Panc1 (cell line): ENCODE measurements at places on chromosomes 6 and 20.

DNA sequence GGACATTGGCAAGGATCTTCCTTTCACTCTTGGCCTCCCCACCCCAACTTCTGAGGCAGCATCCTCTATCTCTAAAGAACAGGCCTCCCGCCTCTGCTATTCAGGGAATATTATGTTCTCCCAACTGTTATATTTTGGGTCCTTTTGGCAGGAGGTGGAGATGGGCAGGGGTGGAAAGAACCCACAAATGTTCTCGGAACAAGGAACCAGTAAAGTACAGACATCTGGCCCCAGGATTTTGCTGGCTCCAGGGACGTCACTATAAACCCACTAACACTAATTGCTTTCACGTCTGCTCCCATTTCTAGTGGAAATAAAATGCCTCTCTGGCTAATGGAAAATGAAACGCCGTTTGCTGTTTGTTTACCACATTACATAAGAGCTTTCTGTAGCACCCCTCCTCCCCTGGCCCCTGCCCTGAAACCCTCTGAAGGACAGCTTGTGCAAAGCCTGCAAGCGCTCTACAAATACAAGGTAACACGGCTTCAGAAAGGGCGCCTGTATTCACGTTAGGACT, 77.7 kb upstream of the TBC1D7 start:
- DNase-seq, result no peak

DNA sequence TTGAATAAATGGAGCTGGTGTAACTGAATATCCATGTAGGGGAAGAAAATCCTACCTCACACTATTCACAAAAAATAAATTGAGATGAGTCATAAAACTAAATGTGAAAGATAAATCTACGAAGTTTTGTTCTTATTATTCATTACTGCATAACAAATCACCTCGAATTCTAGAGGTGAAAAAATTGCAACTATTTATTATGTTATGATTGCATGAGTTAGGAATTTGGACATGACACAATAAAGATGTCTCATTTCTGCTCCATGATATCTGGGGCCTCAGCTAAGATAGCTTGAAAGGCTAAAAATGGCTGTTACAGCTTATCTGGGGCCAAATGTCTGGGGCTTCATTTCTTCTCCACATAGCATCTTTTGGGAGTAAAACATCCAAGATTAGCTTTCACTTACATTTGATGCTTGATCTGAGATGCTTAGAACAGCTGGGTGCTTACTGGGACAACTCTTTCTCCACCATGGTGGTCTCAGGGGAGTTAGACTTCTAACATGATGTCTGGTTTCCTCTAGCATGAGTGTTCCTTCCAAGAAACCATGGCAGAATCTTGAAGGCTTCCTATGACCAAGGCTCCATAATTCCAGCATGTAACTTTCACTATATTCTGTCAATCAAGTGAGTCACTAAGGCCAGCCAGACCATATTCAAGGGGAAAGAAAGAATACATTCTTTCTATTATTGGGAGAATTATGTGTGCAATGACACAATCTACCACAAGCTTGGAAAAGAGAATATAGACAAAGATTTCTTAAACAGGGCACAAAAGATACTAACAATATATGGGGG, 30.1 kb downstream of the OR2B6 start:
- no peak for DNase-seq

- DNase-seq, result no peak
Observed at GRCh38 chr20:49411221-49411925, 71.1 kb downstream of the KCNB1 start.

DNA sequence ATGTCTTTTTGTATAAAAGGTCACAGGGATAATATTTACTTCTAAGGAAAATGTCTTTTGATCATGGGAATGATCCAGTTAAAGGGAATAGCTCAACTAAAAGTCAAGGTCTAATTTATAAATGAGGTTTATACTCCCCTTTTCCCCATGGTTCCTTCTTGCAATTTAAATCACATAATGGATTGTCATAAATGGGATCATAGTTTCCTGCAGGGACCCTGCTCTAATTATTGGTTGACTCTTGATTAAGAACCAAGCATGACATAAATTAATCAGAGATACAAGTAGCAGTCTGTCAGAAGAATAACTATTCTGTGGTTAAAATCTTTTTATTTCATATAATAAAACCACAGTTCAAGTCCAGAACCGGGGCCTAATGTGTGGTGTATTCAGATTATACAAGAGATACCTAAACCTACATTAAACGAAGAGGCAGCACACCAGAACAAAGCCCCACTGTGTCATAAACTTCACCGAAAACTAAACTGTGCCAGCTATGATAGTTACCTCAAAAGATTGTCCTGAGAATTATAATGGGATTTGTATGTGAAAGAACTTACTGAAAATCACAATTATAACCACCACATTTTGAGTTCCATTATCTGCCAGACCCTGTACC, 43.0 kb upstream of the CD83 start:
- no peak for DNase-seq

DNA sequence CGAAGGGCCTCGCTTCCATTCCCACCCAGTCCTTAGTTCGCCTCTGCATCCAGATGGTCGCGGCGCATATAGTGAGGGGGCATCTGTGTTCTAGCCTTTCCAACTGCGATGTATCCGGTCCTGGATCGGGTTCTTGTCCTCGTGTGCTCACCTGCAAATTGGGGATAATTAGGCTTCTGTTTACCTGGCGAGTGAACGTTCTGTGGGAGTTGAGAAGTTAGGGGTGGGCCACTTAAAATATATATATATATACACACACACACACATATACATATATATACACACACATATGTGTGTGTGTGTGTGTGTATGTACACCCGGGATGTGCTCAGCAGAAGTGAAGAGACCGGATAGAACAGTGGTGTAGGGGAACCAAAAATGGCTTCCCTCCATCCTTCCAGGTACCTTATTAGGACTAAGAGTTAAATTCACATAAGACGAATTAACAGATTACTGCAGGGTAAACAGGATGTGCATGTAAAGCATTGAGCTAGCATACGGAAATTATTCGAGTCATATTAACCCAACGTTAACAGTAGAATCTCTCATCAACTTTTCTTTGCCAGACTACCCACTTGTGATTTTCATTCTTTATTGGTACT, 537 bp downstream of the CSTF1 start:
- no peak for DNase-seq

- DNase-seq, result no peak
Observed at GRCh38 chr6:146551545-146551944, 7.9 kb downstream of the RAB32 start.

DNA sequence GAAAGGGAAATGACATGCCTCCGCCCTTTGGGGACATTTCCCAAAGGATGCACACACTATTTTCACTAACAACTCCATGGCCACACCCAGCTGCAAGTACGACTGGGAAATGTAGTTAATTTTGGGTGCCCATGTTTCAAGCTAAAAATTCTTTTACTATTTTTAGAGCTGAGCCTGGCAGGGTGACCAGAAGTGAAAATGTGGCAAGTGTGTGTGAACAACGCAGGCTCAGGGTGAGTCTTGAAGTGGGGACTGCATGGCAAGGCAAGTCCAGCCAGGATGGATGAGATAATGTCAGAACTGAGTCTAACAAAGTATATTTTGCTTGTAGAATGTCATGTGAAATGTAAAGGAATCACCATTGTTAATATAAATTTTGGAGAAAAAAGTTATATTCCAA, 17.0 kb upstream of the CD109 start:
- DNase-seq, result no peak

DNA sequence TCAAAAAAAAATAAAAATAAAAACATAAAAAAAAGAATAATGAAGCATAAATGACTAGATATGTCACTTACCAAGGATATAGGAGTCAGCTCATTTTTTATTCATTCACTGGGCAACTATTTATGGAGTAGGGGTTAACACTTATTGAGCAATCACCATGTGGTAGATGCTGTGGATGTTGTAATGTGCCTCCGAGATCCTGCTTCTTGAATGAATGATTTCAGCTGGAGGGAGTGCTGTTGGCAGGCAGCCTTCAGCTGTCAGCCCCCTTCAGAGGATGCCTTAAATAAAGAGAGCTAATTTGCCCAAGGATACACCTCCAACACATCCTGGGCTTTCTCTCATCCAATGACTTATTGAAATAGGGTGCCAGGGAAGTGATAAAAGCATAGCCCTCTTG, 229.5 kb upstream of the DTNBP1 start:
- DNase-seq, result no peak

GRCh38 chr6:15259766-15260098, 13.9 kb downstream of the JARID2 start:
- DNase-seq, result no peak

DNA sequence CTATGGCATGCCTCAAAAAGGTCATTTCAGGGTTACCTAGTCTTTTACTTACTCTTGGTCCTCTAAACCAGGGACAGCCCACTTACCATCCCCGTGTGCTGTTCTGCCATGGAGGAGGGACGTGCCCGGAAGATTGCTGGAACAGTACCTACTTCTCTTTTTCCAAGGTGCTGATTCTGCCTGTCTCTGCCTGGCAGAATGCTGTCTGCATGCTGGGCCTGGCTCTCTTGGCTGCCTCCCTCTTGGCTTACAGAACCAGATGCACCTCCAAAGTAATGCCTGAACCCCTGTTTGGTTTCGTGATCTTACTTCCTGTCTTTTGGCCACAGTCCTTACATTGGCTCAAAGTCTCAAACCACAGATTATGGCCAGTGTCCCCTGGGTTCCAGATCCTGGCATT, 120.7 kb upstream of the NT5E start:
- no peak for DNase-seq

- DNase-seq, result no peak
Observed at GRCh38 chr6:165571721-165572132, 91.3 kb downstream of the PDE10A start.

DNA sequence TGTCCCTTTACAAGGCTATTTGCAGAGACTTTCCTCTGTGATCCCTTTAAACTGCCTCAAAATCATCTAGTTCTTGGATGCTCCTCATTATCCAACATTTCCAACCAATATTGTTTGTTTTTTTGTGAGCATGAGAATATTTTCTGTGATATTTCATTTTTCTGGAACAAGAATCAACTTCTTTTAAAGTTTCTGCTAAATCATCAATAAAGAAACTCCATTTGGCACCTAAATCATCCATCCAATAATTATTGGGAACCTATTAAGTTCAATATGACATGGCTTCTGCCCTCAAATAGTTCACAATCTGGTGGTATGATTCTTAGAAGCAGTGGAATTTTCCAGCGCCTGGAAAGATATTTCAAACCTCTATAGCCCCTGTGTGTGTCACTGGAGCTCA, 207.6 kb downstream of the ISM1 start:
- no peak for DNase-seq

DNA sequence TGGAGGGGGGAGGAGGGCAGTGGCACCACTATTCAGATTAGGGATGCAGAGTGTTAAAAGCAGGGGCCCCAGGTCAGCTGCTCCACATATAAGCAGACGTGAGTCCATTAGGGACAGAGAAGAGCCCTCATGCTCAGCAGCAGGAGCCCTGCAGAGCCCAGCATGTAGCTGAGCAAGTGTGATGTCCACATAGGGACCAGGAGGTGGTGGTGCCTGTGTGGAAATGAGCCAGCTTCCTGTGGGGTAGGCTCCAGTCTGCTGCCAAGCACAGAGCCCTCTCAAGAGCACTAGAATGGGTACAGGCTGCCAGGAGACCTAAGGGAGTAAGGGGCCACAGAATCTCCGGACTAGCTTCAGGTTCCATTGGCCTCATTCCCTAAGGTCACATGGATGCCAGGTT, 57.9 kb upstream of the MLN start:
- no peak for DNase-seq
